Left forelimb (tissue), 1 donor: ENCODE measurements at places on chromosomes 11 and 22.

DNA sequence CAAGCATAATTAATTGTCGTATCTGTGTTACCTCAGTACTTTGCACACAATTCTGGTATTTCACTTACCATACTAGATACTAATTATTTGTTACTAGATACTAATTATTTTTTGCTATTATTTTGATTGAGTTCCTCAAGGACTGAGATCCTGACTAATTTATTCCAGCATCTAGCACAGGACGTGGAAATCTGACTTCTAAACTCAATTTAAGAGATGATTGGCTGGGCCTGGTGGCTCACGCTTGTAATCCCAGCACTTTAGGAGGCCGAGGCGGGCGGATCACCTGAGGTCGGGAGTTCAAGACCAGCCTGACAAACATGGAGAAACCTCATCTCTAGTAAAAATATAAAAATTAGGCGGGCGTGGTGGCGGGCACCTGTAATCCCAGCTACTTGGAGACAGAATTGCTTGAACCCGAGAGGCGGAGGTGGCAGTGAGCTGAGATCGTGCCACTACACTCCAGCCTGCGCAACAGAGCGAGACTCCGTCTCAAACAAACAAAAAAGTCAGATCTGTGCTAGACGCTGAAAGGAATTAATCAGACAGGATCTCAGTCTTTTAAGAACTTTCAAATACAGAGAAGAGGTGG is 527 bp upstream of the MRPL48 start:
- no peak for DNase-seq

- no peak for DNase-seq
Measured at GRCh38 chr11:94782446-94782845, 14.3 kb downstream of the AMOTL1 start.

DNA sequence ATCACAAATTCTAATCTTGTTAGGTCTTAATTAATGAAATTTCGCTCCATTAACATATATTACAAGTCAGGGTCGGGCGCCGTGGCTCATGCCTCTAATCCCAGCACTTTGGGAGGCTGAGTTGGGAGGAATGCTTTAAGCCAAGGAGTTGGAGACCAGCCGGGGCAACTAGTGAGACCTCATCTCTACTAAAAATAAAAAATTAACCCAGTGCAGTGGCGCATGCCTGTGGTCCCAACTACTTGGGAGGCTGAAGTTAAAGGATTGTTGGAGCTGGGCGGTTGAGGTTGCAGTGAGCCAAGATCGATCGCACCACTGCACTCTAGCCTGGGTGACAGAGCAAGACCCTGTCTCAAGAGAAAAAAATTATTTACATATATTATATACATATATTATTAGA is 1.9 kb downstream of the TMA7B start:
- no peak for DNase-seq

DNA sequence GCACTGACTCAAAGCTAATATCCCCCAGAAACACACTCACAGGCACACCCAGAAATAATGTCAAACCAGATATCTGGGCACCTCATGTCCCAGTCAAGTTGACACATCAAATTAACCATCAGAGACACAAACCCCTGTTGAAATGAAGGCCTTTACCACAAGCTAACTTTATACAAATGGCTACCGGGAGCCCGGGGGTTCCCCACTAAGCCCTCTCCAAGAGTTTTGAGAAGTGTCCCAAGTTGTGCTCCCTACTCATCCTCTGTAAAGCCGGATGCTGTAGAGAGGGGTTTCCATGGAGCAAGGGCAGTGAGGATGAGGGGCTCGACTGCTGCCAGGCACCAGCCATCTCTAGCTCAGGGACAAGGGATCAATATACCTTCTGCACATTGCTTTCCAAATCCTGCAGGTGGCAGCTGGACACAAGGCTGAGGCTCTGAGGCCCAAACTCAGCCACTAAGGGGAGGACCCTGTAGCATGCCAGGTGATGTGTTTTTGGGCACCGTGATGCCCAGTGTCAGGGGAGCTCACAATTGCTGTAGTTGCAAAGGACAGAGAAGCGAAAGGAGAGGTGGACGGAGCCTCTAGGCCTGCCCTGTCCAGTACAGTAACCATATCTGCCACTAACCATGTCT is 145.7 kb downstream of the TTC17 start:
- no peak for DNase-seq

DNA sequence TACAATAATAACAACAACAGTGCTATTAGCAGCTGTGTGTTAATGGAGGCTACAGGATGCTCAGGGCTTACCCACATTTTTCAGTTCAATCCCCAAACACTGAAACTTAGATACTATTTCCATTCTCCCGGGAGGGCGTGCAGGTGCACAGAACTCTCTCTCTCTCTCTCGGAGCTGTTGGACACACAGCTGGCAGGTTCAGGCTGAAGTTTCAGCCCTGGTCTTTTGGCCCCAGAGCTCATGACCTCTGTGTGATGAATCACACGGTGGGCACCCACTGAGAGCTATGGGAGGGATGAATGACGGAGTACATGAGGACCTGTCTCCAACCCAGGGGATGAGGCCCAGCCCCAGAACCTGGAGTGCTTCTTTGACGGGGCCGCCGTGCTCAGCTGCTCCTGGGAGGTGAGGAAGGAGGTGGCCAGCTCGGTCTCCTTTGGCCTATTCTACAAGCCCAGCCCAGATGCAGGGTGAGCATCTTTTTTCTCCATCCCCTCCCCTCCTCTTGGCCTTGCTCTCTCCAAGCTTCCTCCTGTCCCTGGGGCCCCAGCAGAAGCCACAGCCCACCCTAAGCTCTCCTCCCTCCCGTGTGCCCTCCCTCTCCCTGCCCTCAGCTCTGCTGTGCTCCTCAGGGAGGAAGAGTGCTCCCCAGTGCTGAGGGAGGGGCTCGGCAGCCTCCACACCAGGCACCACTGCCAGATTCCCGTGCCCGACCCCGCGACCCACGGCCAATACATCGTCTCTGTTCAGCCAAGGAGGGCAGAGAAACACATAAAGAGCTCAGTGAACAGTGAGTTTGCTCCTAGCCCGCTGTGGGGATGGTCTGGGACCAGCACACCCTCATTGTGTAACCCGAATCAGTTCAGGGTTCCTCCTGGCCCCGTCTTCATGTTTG is 16.9 kb downstream of the CSF2RB start:
- DNase-seq: no peak

- DNase-seq: no peak
Measured at GRCh38 chr11:122523846-122524805, 131.4 kb upstream of the UBASH3B start.

GRCh38 chr11:134404575-134405341 is 7.3 kb downstream of the B3GAT1 start:
- no peak for DNase-seq

- DNase-seq: no peak
Measured at GRCh38 chr22:35883031-35883620, 145.5 kb downstream of the RBFOX2 start.

DNA sequence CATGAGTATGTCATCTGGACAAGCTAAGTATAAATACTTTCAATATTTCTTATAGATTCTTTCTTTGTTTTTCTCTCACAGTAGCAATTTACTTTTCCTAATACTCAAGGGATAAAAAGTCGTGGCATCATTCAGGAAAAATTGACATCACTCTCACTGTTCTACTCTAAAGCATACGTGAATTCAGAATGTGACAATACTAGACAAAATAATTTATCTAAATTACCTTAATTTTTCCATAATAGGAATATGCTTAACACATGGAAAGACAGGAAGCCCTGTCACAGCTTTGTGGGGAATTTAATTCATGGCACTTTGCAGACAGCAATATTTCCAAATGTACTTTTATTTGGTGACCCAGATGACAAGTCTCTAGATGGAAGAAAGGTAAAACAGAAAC is 394.6 kb downstream of the DLG2 start:
- no peak for DNase-seq

GRCh38 chr22:20844055-20845037 is 14.3 kb downstream of the PI4KA start:
- DNase-seq: no peak

DNA sequence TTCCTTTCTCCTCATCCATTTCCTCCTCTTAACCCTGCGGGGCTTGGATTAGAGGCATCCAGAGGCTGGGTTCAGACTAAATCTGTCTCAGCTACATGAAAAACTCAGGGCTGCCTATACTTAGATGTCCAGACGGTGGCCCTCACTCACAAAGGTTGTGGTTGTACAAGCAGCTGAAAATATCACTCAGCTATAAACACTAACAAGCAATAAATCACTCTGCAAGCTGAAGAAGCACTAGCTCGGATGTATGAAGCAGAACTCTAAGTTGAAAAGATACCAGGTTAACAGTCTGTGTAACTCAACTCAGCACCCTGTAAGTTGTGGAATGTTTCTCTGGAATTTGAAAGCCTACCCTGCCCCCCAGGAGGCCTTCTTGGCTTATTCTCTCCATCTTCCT is 82.9 kb downstream of the EXT2 start:
- DNase-seq: no peak

- no peak for DNase-seq
Measured at GRCh38 chr11:42175203-42175602, 715.8 kb upstream of the LRRC4C start.

GRCh38 chr11:57800444-57801182 is 39.0 kb downstream of the CTNND1 start:
- DNase-seq: no peak

DNA sequence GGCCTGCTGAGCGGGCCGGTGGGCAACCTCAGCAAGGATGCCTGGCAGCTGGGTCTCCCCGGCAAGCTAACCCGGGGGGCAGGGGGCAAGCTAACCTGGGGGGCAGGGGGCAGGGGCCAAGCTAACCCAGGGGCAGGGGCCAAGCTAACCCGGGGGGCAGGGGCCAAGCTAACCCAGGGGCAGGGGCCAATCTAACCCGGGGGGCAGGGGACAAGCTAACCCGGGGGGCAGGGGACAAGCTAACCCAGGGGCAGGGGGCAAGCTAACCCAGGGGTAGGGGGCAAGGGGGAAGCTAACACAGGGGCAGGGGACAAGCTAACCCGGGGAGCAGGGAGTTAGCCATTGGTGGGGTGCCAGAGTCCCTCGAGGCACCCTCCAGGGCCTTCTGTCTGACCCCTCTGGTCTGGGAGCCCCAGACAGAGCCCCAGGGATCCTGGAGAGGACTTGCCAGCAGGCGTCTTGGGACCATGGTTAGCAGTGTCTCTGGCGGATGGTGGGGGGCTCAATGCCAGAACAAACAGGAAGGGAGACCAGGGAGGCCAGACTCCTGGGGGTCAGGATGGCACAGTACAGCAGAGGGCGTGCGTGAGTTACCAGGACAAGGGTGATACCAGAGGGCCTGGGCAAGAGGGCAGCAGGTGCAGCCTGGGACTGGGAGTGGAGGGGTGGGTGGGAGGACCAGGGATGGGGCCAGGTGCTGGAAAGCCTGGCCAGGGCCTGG is 16.1 kb downstream of the IGF2 start:
- no peak for DNase-seq

DNA sequence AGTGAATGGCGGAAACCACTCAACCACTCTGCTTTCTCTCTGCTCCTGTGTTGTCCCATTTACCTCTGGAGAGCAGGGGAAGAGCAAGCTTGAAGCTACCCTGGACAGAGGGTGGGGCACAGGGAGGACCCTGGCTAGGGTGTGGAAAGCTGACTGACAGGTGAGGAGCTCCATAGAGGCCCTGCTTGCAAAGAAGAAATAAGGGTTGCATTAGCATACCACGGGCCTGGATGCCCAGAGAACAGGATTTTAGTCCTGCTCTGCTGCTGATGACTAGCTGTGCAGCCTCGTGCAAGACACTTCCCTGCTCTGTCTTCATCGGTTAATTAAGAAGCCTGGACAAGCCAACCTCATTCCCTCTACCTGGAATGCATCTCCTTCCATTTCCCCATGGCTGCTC is 135.0 kb downstream of the BUD13 start:
- no peak for DNase-seq

GRCh38 chr11:102449651-102450570 is 2.7 kb downstream of the TMEM123 start:
- DNase-seq: no peak

DNA sequence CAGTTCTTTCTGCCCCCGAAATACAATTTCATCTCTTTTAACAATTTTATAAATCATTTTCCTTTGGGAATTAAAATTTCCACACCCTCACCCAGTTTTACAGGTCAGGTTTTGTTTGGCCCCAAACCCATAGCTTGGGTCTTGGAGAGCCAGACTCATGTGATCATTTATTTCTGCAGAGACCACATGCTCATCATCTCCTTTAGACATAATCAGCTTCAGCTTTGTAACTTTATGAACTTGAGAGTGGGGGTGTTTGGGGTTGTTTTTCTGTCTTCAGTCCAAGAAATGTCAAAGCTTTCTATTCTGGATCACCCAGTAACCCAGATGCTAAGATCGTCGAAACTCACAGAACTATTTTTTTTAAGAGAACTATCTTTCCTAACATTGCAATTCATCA is 70.9 kb downstream of the DBX1 start:
- no peak for DNase-seq

DNA sequence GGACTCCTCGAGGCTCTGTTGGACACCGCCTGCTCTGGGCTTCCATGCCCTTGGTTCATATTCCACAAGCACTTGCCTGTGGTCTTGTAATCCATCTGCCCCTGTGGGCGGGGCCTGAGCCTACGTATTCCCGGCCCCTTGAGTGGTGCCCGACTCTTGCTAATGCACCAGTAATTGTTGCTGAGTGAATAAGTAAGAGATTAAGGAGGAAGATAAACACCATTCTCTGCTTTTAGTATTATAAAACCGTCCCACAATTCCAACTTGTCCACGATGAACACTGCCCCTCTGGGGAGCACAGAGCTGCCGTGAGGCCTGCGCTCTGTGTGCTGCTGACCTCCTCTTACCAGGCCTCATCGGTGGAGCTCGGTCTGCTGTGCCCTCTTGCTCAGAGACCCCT is 50.3 kb downstream of the MICAL2 start:
- DNase-seq: no peak

DNA sequence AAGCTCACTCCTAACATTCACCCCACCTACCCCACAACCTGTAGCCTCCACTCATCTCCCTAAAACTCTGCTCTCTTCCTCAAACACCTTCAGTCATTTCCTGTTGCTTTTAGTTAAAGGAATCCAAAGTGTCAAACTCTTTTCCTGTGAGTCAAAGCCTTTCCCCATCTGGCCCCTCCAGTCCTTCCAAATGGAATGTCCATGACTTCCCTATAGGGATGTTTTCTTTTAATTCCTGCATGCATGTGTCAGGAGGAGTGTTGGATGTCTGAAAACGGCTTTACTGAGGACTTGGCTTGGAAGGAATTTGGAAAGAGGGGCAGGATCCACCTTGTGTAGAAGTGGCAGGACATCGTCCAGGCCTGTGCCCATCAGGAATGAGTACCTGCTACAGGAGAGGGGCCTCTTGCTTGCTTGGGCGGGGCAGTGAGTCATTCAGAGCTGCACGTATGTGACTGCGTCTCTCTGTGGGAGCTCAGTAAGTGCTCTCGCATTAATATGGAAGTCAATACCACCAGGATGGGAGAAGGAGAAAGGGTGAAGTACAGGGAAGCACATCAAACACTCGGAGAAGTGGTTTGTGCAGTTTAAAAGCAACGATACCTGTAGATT is 491.9 kb downstream of the OPCML start:
- DNase-seq: no peak
